Activated CD4-positive, alpha-beta memory T cell treated with anti-CD3 and anti-CD28 coated beads for 36 hours (primary cell): ENCODE measurements at places on chromosomes 16 and 17. TPM values are rescaled to one million over a fixed set of nuclear protein-coding genes. Genes with fewer than 3 reads are reported as not detected.

DNA sequence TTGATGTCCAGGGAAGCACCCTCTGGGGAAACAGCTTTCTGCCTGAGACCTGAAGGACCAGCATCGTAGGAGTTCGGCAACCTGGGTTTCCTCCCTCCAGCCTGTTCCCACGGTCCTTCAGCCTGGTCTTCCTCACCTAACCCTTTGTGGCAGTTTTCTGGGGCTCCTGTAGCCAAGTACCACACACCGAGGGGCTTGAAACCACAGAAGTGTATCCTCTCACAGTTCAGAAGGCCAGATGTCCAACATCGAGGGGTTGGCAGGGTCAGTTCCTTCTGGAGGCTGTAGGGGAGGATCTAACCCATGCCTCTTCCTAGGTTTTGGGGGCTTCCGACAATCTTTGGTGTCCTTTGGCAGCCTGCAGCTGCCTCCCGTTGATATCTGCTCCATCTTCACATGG lies 381.0 kb upstream of the TNRC6C start:
- no peaks in the 10 kb centered on the region for H3K4me1 ChIP-seq
- H3K4me3 ChIP-seq: no peak overlapping the region
- peaks cover 1% of the 10 kb centered on the region for H3K36me3 ChIP-seq
- DNase-seq: no peak
- no peak overlapping the region for H3K27ac ChIP-seq

- no peak overlapping the region for H3K27ac ChIP-seq
- H3K36me3 ChIP-seq: peaks cover 4% of the 10 kb centered on the region
- H3K4me1 ChIP-seq: no peaks in the 10 kb centered on the region
- H3K27me3 ChIP-seq: no peaks in the 10 kb centered on the region
- no peak for DNase-seq
Observed at GRCh38 chr17:63190821-63191370, 224.9 kb downstream of the TANC2 start.

DNA sequence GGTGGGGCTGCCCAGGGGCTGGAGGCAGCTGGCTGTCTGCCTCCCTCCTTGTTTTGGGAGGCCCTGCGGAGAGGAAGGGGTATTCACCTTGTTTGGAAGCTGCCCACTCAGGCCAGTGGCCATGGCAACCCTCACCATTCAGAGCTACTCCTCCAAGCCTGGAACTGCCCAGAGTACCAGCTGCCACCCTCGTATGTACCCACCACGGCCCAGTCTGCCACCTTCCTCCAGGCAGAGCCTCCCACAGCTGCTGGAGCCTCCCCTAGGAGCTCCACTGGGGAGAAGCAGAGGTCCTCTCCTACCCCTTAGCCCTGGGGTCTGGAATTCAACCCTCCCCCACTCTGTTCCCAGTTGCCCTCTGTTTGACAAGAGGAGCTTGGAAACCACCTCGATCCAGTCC lies 90.7 kb downstream of the AXIN2 start:
- H3K4me1 ChIP-seq: no peaks in the 10 kb centered on the region
- peaks cover 5% of the 10 kb centered on the region for H3K27me3 ChIP-seq
- H3K36me3 ChIP-seq: no peaks in the 10 kb centered on the region
- no peak for DNase-seq
- H3K27ac ChIP-seq: no peak overlapping the region

DNA sequence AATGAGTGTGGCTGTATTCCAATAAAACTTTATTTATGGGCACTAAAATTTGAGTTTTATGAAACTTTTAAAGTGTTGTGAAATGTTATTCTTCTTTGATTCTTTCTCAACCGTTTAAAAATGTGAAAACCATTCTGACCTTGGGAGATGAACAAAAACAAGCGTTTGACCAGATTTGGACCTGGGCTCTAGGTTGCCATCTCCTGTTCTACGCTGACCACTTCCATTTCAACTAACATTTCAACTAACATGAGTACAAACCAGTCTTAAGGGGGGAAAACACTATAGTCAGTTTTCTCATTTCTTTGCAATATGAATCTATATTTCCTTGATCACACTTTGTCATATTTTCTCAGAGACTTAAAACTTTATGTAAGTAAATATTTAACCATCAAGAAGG lies 118.4 kb upstream of the IRX5 start:
- no peaks in the 10 kb centered on the region for H3K4me1 ChIP-seq
- no peak overlapping the region for H3K27ac ChIP-seq
- H3K36me3 ChIP-seq: no peaks in the 10 kb centered on the region
- H3K4me3 ChIP-seq: no peak overlapping the region

GRCh38 chr17:2406271-2406902 lies 5.5 kb upstream of the MNT start:
- no peak overlapping the region for H3K4me3 ChIP-seq
- no peaks in the 10 kb centered on the region for H3K36me3 ChIP-seq
- H3K4me1 ChIP-seq: peaks cover 27% of the 10 kb centered on the region
- H3K27ac ChIP-seq: no peak overlapping the region
- DNase-seq: no peak

DNA sequence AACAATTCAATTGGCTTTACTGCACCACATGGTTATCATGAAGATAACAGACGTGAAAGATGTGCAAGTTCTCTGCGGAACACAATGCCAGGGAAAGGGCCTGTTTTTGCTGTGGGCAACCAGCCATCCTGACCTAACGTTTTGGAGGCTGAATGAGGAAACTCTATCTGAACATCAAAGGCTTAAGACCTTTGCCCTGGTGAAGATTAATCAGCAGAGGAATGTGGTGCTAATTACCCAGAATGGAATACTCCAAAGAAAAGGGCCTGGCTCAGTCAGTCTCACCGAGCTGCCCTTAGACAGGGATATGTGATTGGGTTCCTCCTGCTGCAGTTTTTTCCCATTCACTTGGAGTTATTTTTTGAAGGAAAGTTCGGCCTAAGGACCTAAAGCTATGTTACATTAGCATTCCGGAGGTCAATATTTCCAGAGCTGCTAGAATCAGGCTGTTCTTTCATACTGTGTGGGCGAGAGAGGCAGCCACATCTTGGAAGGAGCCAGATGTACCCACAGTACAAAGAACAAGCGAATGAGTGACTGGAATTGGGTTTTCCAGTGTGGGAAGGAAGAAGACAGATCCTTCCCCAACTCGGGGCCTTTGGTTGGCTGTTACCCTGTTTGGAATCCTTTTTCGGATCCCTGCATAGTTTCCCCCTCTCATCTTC lies 15.5 kb downstream of the ASIC2 start:
- no peaks in the 10 kb centered on the region for H3K36me3 ChIP-seq
- H3K4me3 ChIP-seq: no peak overlapping the region
- DNase-seq: no peak
- H3K27me3 ChIP-seq: peaks cover 13% of the 10 kb centered on the region
- no peaks in the 10 kb centered on the region for H3K4me1 ChIP-seq

GRCh38 chr17:59428916-59429485 lies 97.5 kb downstream of the YPEL2 start:
- peaks cover 4% of the 10 kb centered on the region for H3K27me3 ChIP-seq
- H3K4me1 ChIP-seq: peaks cover 33% of the 10 kb centered on the region

GRCh38 chr17:61302953-61303816 lies 96.5 kb upstream of the TBX2 start:
- H3K4me1 ChIP-seq: no peaks in the 10 kb centered on the region
- H3K27me3 ChIP-seq: no peaks in the 10 kb centered on the region
- no peak for DNase-seq
- no peak overlapping the region for H3K27ac ChIP-seq
- H3K4me3 ChIP-seq: no peak overlapping the region

- no peaks in the 10 kb centered on the region for H3K36me3 ChIP-seq
- H3K4me3 ChIP-seq: no peak overlapping the region
- H3K27me3 ChIP-seq: no peaks in the 10 kb centered on the region
- H3K27ac ChIP-seq: no peak overlapping the region
- no peaks in the 10 kb centered on the region for H3K4me1 ChIP-seq
- no peak for DNase-seq
Observed at GRCh38 chr16:60922920-60923319, 1113.3 kb downstream of the CDH8 start.

GRCh38 chr16:53068423-53068833 lies 13.6 kb downstream of the CHD9 start:
- no peak for DNase-seq
- H3K4me3 ChIP-seq: no peak overlapping the region
- no peaks in the 10 kb centered on the region for H3K36me3 ChIP-seq
- no peaks in the 10 kb centered on the region for H3K27me3 ChIP-seq
- peaks cover 26% of the 10 kb centered on the region for H3K4me1 ChIP-seq

Gene CFAP97D1
- not detected for total RNA-seq

Gene PIGW
- total RNA-seq: 11.8 TPM

Gene CHMP6
- total RNA-seq: 17.3 TPM

Gene KRTAP3-2
- total RNA-seq: not detected

Gene RNF112
- total RNA-seq: 0.97 TPM

Gene ZNF750
- not detected for total RNA-seq

Gene TBX6
- 2.3 TPM for total RNA-seq

Gene FOXC2
- total RNA-seq: not detected

Gene PRKCB
- total RNA-seq: 57.9 TPM
